Ureter (tissue), 1 donor: ENCODE measurements at places on chromosomes 7 and 10.

- DNase-seq: no peak
Measured at GRCh38 chr7:141369422-141369821, 181.8 kb upstream of the AGK start.

DNA sequence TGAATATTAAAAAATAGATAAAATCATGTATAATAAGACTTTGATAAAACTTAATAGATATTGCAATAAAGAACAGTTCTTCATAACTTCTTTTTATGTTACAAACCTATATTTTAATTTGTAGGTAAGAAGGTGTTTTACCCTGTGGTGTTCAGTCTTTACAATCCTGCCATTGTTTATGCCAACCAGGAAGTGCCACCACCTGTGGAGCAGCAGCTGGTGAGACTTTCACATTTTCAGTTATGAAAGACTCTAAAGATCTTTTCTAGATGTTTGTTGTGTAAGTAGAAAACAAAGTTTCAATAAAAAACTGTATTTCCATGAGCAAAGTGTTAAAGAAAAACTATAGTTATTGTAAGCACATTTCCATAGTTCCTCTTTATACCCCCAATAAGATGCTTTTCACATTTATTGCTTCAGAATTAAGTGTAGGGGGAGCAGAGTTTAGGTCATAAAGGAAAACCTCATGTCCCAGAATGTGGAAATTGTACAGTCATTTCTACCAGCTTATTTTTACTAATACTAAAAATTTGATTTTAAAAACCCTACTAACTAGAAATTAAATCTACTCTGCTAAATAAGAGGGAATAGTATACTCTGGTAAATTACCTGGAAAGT lies 28.7 kb downstream of the CSGALNACT2 start:
- DNase-seq: no peak

GRCh38 chr10:110576220-110576619 lies 8.7 kb downstream of the SMC3 start:
- DNase-seq: no peak

- DNase-seq: no peak
Measured at GRCh38 chr10:86349474-86349873, 17.1 kb downstream of the GRID1 start.

GRCh38 chr7:116229366-116229765 lies 19.0 kb downstream of the TES start:
- DNase-seq: no peak

DNA sequence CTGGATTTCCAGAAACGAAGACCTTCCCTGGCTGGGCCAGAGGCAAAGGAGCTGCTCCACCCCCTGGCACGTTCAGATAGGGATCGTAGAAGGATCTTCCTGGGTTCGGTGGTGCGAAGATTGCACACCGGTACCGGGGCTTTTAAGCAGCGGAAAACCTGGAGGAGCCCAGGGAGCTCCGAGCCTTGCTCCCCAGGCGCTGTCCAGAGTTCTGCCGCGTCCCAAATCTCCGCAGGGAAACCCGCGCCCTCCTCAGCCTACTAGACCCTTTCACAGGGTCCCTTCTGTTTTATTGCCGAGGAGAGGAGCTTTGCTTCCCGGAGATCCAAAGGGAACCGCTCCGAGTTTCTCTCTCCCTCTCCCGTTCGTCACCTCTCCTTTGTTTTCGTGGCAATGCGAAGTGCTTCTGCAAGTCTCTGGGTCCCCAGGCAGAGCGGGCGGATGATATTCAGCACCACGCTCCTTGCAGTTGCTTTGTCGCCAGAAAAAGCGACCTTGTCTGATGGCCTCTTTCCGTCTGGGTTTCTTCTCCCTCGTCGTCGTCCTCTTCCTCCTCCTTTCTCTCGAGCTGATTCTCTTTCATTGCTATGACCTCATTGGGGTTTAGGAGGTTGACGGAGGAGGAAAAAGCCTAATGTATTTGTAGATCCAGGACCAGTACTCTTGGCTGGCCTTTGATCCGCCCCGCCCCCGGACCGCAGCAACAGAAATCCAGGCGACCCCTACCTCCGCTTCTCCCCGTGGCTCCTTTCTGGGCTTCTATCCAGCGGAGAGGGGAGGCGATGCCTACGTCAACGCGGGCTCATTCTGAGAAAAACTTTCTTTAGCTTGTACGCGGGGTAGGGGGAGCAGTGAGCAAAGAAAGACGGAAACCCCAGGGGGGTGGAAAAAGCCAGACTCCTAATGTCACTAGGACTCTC lies at the start of gene TMEM196:
Gene TMEM196 (minus strand): TSS at position 777 of the 920 bp plus-strand sequence. CDS start 921 bp downstream, outside the sequence.
- DNase-seq: no peak

GRCh38 chr10:93443481-93443880 lies 38.7 kb downstream of the MYOF start:
- DNase-seq: no peak

DNA sequence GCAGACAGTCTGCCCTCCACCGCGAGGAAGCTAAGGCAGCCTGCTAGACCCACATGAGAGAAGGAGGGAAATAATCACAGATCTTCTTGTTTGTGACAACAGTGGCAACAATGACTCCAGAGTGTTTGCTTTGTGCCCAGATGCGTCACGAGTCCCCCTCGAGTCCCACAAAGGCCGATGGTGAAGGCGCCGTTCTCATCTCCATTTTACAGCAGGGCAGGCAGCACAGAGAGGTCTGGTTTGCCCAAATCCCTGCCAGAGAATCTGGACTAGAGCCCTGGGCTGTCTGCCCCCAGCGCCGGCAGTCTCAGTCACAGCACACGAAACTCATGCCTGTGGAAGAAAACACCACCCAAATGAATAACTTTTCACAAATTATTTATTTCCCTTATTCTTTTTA lies 38.1 kb downstream of the KIAA1549 start:
- no peak for DNase-seq

DNA sequence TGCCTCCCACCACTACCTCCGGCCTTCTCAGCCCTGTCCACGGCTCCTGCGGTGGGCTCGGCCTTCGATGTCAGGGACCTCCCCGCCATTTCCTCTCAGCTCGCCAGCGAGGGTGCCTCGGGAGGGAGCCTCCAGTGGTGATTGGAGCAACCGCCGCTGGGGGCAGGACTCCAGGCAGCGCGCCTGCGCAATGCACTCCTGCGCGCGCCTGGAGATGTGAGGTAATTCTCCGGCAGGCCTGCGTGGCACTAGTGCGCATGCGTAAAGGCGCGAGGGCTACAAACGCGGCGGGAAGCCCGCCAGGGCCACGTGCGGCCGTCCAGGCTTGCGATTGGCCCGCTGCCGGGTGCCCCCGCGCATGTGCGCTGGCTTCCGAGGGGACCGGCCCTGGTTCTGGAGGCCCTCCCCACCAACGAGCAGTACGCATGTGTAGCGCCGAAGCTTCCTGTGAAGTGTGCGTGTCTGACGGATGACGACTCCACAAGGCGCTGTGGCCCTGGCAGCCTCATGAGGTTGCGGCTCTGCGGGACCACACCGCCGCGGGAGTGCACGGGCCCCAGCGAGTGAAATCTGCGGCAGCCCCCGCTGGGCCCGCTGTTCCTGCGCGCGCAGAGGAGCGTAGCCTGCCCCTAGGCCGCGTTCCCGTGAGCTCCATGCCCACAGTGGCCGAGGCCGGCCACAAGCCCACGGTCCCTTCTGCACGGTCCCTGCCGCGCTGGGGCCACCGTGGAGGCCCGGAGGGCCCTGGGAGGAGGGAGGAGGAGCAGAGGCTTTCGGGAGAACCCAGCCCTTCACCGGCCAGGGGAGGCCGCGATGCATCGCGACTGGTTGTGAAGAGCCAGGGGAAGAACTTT lies at the start of gene SYCE1:
Gene SYCE1 (minus strand): TSS at position 143 of the 854 bp plus-strand sequence. CDS start 54 bp downstream, at position 89.
- DNase-seq: no peak

GRCh38 chr10:73824146-73824725 lies 12.8 kb upstream of the NDST2 start:
- no peak for DNase-seq

DNA sequence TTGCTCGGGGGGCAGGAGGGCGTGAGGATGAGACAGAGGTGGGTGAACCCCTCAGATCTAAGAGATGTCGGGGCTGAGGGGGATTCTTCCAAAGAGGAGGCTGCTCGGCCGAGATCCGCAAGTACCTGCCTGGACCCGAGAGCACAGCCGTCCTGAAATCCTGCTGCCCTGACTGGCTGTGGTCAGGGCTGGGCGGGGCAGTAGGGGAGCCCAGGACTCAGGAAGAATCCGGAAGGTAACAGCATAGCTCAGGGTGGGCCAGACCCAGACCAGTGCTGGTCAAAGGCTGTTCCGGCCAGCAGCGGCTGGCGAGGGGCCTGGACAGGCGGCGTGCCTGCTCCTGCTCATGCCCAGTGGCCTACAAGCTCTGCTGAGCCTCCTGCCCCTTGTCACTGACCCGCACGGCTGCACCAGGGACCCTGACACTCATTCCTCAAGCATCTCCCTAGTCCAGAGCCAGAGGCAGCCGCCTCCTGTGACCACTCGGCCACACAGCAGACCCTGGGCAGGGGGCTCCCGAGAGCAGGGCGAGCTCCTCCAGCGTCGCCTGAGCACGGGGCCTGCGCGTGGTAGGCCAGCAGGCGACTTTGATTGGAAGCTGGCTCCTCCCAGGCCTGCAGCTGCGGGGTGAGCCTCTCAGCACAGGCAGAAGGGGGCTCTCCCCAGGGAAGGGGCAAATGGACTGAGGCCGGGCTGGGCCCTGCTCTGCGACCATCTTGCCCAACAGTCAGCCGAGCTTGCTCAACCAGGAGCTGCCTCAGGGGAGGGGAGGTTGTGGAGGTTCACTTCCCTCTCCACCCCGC lies 3.1 kb upstream of the ADAP1 start:
- no peak for DNase-seq

DNA sequence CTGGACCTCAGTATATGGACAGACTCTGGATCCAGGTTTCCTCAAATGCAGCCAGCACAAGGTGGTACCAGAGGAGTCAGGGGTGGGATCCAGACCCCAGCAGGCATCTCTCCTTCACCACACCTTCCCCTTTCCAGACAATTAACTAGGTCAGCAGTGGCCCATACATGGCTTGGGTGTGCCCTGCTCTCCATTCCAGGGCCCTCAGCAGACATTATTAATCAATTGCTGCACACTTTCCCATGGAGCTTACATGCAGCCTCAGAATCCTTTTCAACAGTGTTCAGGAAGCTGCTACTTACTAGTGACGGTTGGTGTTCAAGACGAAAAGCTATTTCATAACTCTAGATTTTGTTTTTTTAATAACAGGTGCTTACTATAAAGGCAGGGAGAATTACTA lies 6.0 kb downstream of the COL13A1 start:
- no peak for DNase-seq
